ENCODE measurements at places on chromosomes 2 and 18. TPM values are rescaled to one million over a fixed set of nuclear protein-coding genes. Genes with fewer than 3 reads are reported as not detected.

DNA sequence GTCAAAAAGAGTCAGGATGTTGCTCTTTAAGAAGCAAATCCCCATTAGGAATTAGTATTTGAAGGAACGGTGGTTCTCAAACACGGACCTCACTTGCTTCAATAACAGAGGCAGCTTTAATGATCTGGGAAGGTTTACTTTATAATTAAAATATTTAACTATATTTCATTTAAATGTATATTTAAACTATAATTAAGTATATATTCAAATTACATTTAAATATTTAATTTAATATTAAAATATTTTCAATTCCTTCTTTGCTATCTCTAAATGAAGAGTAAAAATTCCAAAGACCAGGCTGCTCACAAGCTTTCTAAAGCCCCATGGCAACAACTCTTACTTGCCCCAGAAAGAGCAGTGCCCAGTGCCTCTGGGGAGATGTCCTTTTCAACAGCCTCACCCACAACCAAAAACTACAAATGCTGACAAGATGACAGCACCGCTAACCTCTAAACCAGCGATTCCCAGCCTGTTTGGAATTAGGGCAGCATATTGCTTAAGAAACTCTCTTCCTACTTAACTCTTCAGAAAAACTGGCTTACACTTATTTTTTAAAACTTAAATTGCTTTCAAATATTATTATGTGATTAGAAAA lies 62.9 kb upstream of the POU3F3 start:
- DNase-seq: no peak

- peak; percentile 75 for DNase-seq
These were observed 114.3 kb upstream of the PPP1CB start for GRCh38 chr2:28637066-28638047.

- peak; percentile 50 for DNase-seq
These were observed 3.5 kb upstream of the IGFBP5 start for GRCh38 chr2:216698895-216699294.

DNA sequence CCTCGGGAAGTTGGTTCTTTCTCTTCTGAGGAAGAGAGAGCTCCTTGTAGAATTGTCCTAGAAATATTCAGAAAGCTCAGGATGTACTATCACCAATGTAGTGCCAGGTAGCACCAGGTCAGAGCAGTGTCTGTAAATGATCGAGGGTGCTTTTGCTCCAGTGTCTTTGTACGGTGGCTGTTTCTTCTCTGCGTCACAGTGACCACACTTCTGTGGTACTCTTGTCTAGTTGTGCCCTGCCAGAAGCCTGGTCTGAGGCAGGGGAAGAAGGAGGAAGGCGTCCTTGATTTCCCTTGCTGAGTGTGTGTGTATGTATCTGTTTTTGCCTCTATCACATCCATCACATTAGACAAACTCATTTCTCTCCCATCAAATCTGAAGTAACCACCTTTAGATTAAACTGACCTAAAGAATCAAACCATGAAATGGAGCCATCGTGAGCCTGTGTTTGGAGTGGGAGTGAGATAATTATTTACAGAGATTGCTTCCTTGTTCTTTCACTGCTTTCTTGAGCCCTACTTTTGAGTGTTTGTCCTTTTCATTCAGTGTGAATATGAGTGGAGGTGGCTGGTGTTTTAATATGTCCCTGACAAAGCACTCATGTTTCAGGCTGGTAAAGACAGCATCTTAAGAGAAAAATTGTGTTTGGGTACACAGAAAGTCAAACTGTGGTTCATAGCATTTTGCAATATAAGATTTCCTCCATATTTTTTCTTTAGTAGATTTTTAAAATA lies 97.2 kb downstream of the ACOXL start:
- no peak for DNase-seq

GRCh38 chr2:188517549-188518215 lies 226.0 kb downstream of the GULP1 start:
- DNase-seq: no peak

- no peak for DNase-seq
These were observed 125.2 kb upstream of the LGALSL start for GRCh38 chr2:64328756-64329155.

GRCh38 chr2:160324161-160324800 lies 124.2 kb upstream of the ITGB6 start:
- peak; percentile 44 for DNase-seq

GRCh38 chr18:70645971-70646370 lies 357.1 kb downstream of the SOCS6 start:
- no peak for DNase-seq

- DNase-seq: no peak
These were observed 317.2 kb downstream of the TSN start for GRCh38 chr2:122072666-122073065.

- no peak for DNase-seq
These were observed 54.2 kb upstream of the ZSWIM2 start for GRCh38 chr2:186903216-186903615.

GRCh38 chr2:44071454-44072046 lies 75.8 kb upstream of the LRPPRC start:
- no peak for DNase-seq

GRCh38 chr2:197850882-197851450 lies 46.6 kb downstream of the PLCL1 start:
- DNase-seq: no peak

GRCh38 chr18:46720092-46720491 lies 36.8 kb downstream of the ST8SIA5 start:
- no peak for DNase-seq

DNA sequence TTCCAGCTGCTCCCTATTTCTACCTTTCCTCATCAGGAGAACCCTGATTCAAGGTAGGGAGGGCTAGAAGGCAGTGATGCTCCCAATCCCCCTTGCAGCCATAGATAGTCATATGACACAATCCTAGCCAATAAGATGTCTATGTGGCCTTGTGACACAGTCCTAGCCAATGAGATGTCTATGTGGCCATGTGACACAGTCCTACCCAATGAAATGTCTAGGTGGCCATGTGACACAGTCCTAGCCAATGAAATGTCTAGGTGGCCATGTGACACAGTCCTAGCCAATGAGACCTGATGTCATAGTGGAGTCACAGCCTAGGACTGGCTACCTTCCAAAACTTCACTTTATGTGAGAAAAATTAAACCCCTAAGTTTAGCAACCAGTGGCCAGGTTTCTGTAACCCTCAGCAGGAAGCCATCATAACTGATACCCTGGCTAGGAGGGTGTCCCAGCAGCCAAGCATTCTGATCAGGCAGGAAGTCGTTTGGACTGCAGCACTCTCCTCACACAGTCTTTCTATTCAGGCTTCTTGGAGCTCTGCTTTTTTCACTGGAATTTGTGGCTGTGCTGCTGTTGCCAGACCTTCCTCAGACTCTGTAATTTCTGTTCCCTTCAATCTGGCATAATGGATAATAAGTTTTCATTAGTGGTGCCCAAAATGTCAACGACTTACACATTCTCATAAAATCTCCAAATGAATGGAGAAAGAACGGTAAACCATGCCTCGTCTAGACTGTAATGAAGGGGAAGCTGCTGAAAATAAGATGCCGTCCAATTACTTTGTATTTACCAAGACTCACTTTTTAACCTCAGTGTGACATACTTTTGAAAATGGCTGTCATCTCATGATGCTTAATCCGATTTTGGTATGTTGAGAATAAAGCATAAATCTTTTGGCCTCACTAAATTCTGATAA lies 165.0 kb upstream of the NCKAP5 start:
- DNase-seq: no peak

- DNase-seq: no peak
These were observed 46.8 kb upstream of the ANXA4 start for GRCh38 chr2:69694894-69695849.

DNA sequence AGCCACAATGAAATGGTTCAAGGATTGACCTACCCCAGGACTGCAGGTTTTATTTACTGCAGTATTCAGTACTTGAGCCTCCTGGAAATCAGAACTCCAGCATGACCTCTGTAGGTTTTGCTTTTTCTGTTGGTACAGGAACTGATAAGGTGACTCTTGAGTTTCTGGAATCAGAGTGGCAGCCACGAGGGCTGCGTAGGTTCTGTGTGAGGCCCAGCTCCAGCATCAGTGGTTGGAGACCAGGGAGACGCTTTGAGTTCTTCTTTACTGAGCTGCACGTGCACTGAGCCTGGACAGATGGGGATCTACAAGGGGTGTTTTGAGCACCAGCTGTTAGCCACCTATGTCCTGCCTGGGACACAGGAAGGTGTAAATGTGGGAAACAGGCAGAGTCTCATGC lies 222.7 kb upstream of the EPAS1 start:
- DNase-seq: no peak

DNA sequence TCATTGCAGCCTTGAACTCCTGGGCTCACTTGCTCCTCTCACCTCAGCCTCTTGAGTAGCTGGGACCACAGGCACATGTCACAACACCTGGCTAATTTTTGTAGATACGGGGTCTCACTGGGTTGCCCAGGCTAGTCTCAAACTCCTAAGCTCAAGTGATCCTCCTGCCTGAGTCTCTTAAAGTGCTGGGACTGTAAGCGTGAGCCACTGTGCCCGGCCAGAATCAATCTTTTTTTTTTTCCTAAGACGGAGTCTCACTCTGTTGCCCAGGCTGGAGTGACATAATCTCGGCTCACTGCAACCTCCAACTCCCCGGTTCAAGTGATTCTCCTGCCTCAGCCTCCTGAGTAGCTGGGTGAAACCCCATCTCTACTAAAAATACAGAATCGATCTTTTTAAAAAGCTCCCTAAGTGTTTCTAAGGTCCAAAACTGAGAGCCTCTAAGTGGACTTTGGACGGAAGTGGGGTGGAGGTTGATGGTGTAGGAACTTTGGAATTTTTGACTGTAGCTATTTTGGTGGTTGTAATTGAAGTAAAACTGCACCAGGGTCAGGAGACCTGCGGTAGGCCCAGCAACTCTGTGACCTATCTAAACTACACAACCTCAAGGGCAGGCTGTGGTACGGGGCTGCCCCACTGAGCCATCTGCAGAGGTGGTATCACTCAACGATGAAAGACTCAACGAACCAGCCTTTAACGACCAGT lies 82.9 kb downstream of the POLR1A start:
- no peak for DNase-seq

DNA sequence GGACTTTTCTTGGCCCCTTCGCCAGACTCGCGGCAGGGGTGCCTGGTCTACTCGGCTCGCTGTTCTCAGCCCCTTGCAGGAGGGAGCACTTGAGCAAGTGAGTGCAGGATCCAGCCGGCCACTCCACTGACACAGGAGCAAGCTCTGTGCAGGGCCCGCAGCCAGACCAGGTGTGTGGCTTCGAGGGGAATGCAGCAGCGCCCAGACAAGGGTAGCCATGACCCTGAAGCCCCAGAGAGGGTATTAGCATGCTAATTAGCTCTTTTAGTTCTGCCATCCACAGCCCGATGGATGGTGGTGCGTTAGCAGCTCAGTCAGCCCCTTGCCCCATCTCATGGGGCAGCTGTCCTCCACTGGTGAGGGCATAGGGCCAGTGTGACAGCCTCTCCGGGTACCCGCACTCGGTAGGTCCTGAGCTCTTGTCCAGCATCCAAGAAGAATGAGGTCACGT lies 103.2 kb upstream of the HS6ST1 start:
- no peak for DNase-seq

DNA sequence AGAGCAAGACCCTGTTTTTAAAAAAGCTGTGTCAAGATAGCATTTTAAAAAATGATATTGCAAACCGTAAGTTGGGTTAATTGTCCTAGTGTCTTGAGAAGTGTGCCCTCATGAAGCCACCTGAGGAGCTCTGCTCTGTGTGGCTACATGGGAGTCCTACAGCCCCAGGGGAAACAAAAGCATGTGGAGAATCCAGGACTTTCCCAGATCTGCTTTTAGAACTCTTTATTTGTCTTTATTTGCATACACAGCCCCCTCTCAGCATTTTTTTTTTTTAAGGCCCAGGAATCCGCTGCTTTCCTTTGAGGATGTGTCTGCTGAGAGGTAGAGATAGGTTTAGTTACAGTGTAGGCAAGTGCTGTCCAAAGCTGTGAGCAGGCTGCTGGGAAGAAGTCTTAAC lies 219.2 kb downstream of the FHOD3 start:
- no peak for DNase-seq

DNA sequence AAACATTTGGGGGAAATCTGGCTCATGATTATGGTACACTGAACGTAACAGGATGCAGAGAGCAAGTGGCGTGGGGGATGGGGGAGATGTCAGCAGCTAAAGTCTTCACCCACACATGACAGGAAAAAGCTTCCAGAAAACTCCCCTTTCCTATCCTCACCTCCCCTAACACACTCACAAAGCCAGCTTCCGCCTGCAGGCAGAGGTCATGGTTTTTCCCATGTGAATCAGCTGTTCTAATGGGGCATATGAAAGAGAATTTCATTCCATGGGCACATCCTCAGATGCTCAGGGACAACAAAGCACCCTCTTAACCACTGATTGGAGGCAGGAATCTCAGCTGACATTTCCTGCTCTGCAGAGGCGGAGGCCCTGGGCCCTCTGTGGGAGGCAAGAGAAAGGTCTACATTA lies 129.1 kb downstream of the TSN start:
- DNase-seq: no peak

- no peak for DNase-seq
These were observed 105.7 kb upstream of the PXDN start for GRCh38 chr2:1850031-1850430.

- no peak for DNase-seq
These were observed 16.4 kb upstream of the FBLN7 start for GRCh38 chr2:112121682-112122254.

GRCh38 chr2:98747888-98748287 lies 17.0 kb upstream of the MGAT4A start:
- no peak for DNase-seq

- peak; percentile 35 for DNase-seq
These were observed 23.5 kb downstream of the ELP2 start for GRCh38 chr18:36153203-36153602.

GRCh38 chr2:233424154-233424951 lies 70.1 kb downstream of the DGKD start:
- DNase-seq: no peak

DNA sequence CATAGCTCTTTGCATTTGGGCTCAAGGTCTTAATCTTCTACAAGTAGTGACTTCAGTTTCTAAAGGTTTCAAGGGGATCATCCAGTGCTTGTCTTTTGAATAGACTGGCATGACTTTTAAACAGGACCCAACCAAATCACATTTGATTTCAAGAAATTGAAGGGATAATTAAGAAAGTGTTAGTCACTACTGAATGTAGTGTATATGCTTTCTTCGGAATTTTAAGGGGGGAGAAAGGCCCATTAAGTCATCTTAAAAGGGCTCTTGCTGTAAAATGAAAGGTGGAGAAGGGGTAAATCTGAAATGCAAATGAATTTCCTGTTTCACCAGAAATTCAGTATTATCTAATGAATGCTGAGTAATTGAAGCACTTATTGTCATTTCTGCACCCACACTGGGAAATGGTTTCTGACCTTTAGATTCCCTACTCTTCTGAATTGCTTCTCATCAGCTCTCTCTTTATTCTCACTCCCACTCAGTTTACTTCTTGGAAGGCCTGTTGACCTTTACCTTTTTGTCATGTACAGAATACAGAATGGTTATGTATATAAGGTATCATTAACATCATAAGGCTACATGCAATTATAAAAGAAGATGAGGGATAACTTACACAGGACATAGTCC lies 241.4 kb downstream of the SLC8A1 start:
- DNase-seq: no peak

Gene CFC1
- total RNA-seq: 0.34 TPM

Gene VWA3B
- total RNA-seq: 0.99 TPM

Gene DNAJB2
- total RNA-seq: 34.0 TPM

Gene SLC20A1
- 13.5 TPM for total RNA-seq

Gene AMER3
- total RNA-seq: not detected

Gene NEB
- 1.8 TPM for total RNA-seq

Gene ABCG8
- total RNA-seq: not detected

Gene SCN1A
- not detected for total RNA-seq

Gene DSG2
- total RNA-seq: 21.9 TPM

Gene RESP18
- total RNA-seq: not detected

Gene UGT1A3
- total RNA-seq: not detected

Gene TUBB6
- total RNA-seq: 139 TPM

Gene RFX8
- total RNA-seq: 0.32 TPM

Gene INHA
- 79.4 TPM for total RNA-seq

Gene FBXO36
- 6.7 TPM for total RNA-seq

Gene CD8A
- 0.77 TPM for total RNA-seq
